ENCODE measurements at places on chromosomes 3 and 15.

- no peak for DNase-seq
These were observed 77.4 kb downstream of the SNRK start for GRCh38 chr3:43363621-43364266.

DNA sequence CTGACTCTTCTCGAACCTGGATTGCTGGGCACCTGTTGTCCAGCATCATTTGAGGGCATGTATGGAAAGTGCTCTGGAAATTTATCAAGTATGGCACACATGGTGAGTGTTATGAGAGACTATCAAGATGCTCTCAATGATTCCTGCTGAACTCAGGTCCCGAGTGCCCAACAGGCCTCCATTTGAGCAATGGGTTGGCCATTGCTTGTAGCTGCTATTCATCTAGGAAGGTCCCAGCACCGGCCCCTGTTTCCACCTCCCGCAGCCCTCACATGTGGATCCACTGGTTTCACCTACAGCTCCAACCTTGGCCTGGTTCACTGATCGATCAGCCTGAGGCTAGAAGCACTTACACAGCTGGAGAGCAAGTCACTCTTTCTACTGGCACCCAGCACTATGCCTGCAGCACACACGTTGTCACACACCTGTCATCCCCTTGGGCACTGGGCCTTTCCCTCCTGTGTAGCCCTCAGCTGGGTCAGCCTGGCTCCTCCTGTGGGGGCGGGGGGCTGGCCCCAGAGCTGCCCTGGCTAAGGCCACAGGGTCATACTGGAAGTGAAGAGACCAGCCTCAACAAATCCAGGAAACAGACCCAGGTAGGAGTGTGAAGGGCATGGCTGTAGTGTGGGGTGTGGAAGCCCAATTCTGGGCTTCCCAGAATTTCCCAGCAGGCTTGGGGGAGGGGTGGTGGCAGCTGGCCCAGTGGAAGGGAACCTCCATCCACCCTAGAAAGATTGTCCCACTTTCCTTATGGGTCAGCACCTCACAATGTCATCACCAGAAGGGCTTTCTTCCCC is 41.7 kb upstream of the SMAD3 start:
- no peak for DNase-seq

GRCh38 chr15:24734396-24734795 is 58.8 kb downstream of the NPAP1 start:
- no peak for DNase-seq

DNA sequence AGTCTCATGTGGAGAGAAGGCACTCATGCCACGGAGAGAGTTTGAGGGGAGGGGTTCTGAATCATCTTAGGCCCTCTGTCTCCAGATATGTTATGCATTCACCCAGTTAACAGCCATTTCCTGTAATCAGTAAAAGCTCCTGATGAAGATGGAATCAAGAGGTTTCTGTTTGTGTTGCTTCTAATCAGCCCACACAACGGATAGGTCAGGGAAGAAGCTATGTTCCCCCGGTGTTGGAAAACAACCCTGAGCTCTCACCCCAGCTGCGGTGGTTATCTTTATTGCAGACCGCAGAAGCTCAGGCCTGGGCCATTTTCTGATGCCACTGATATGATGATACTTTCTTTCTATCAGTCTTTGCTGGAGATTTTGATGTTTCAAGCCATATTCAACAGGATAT is 338.5 kb upstream of the ONECUT1 start:
- DNase-seq, result no peak

GRCh38 chr3:78978037-78978436 is 789.8 kb downstream of the ROBO1 start:
- no peak for DNase-seq

DNA sequence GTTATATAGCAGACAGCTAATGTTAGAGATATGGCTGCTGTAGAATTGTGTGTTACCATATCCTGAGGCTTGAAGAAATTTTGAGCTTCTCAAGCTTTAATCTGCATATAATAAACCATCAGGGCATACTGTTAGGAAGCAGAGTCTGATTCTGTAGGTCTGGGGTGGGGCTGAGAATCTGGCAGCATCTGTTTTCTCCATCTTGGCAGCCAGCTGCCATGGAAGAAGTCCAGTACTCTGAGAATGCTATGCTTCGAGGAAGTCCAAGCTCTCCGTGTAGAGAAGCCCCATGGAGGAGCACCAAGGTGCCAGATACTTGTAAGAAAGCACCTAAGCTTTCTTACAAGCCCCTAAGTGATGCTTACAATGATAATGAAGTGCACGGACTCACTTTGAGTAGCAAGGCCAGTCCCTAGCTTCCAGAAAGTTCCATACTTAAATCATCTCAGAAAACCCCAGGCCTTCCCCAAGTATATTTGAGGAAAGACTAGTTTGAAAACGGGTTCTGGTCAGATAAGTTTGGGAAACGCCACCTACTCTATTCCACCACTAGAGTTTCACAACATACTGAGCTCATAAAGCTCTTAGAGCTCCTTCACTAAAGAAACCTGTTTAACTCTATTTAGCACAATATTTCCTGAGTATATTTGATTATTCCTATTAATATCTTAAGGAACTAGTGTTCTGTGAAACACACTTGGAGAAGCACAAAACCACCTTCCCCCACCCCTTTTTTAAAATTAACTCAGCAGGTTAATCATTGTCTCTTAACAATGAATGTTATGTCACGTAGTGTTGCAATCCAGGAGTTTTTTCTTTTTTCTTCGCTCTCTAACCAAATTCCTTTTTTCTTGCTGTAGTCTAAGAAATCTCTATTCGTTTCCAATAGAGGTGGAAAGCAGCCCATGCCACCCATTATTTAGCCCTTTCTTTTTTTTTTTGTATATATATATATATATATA is 59.9 kb upstream of the RASGRP1 start:
- no peak for DNase-seq
